Activated T-cell treated with anti-CD3 and anti-CD28 coated beads, Interleukin-2, amount 50 U/mL, for 4 hours (primary cell): ENCODE measurements at places on chromosomes 2 and 18.

DNA sequence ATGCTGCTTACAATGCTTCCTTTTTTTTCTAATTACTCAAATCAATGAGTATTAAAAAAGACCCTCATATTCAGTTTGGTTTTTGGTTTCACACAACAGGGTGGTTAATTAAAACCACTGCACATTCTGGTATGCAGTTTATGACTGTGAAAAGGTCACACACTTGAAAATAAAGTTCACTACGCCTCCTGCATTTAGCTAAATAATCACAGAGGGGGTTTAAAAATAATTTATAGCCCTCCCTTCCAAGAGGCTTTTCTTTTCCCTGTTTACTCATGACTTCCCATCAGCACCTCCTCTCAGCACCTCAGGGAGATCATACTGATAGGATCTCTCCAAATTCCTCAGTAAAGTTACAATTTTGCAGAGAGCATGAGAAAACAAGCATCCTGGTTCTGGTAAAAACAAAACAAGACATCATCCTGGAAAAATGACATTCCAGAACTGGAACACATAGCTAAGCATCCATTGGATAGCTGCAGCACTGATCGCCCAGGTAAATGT lies 129.5 kb upstream of the TMEM200C start:
- no peak for DNase-seq

- no peak for DNase-seq
Measured at GRCh38 chr18:44786688-44787087, 106.0 kb downstream of the SETBP1 start.

- DNase-seq: no peak
Measured at GRCh38 chr2:151239624-151240023, 22.0 kb downstream of the RBM43 start.

DNA sequence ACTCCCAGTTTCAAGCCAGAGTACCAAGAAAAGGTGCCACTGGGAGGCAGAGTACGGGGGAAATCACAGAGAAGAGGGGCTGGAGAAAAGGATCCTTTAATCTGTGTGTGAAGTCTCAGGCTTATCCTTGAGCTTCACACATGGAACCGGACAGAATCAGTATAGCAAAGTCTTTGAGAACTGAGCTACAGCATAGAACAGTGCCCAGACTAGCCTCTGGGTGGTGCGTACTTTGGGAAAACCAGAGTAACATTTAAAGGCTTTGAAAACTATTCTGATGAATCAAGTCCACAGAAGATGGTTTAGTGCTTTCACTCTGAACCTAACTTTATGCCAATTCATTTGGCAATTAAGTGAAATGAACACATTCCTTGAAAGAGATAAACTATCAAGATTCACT lies 83.1 kb downstream of the BABAM2 start:
- DNase-seq: no peak

- DNase-seq: no peak
Measured at GRCh38 chr2:241846406-241846805, 12.3 kb downstream of the PDCD1 start.

DNA sequence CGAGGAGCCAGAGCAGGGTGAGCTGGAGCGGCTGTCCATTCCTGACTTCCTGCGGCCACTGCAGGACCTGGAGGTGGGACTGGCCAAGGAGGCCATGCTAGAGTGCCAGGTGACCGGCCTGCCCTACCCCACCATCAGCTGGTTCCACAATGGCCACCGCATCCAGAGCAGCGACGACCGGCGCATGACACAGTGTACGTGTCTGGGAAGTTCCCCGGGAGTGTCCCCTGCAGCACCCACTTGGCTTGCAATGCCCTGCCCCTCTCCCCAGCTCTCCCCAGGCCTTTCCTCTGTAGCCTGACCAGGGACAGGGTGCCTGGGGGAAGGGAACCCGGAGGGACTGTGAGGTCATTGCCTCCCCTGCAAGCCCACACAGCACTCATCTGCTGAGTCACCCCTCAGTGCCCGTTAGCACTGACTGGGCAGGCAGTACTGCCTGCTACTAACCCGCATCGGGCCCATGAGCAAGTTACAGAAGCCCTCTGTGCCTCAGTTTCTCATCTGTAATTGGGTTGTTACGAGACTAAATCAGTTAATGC lies 29.4 kb upstream of the GMPPA start:
- no peak for DNase-seq

- no peak for DNase-seq
Measured at GRCh38 chr2:215896921-215897320, 116.4 kb downstream of the MREG start.

GRCh38 chr2:221924576-221924975 lies 352.5 kb upstream of the EPHA4 start:
- no peak for DNase-seq

GRCh38 chr2:63041592-63041991 lies 9.0 kb upstream of the OTX1 start:
- DNase-seq: no peak

DNA sequence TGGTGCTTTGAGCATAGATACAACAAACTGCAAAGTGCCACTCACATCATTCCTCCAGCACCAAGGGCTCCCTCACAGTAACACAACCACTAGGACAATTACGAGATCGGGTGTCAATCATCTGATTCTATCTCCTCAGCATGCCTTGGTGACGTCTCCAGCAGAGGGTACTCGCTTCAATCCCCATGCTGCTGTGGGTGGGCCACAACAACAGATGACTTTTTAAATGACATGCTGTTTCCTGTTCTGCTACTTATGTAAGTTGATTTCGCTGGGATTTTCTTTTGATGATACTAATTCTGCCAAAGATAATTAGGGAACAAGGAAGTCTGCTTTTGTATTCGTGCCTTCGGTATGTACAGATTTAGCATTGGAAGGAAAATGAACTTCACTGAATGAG lies 1113.0 kb downstream of the BCL11A start:
- DNase-seq: no peak

- no peak for DNase-seq
Measured at GRCh38 chr2:70471129-70471528, 82.5 kb downstream of the TGFA start.

GRCh38 chr2:223032187-223033142 lies 19.5 kb upstream of the KCNE4 start:
- no peak for DNase-seq

- no peak for DNase-seq
Measured at GRCh38 chr2:208386541-208386940, 20.1 kb upstream of the PTH2R start.

GRCh38 chr2:6401301-6401700 lies 464.4 kb downstream of the CMPK2 start:
- DNase-seq: no peak

GRCh38 chr2:196284144-196284844 lies 112.9 kb upstream of the STK17B start:
- DNase-seq: no peak

GRCh38 chr18:73791081-73791480 lies 356.6 kb downstream of the FBXO15 start:
- no peak for DNase-seq

GRCh38 chr18:62741118-62741566 lies 25.8 kb downstream of the PHLPP1 start:
- peak; percentile 13 for DNase-seq

DNA sequence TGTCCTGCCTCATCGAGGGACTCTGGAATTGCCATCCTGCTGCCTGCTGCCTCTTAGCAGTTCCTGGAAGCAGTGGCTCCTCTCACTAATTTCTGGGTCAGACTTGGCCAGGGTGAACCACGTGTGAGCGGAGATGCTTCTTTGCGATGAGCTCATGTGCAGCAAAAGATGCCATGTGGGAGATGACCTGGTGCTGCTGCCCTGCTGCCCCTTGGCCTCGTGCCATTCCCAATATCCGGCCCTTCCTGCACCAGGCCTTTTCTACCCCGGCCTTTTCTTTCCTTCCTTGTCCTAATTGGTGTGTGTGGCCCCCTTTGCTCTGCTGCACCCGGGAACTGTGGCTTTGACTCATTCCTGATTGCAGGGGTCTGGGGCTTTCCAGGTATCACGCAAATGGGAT lies 296.9 kb upstream of the HS6ST1 start:
- DNase-seq: no peak

DNA sequence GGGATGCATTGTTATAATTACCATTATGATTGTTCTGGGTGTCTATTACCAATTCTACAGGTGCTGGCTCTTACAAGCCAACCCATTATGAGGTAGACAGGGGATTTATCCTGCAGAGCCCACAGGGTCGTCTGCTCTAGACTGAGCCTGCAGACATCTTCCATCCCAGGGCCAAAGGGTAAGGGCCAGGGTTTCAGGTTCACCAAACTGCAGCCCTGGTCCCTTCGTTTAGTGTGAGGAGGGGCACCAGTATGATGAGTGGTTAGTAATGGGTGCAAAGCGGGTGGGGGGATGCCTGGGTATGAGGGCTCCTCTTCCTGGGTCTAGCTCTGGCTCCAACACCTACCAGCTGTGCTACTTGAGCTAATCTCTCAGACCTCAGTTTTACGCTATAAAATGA lies 1.2 kb upstream of the ARID5A start:
- DNase-seq: no peak

GRCh38 chr2:108575132-108575966 lies 41.1 kb downstream of the LIMS1 start:
- no peak for DNase-seq

- no peak for DNase-seq
Measured at GRCh38 chr2:230053753-230054478, 14.8 kb downstream of the SLC16A14 start.

- DNase-seq: no peak
Measured at GRCh38 chr2:159897720-159898119, 99.7 kb upstream of the CD302 start.

GRCh38 chr18:13726972-13727331 lies 479 bp downstream of the RNMT start:
- peak; percentile 9 for DNase-seq

DNA sequence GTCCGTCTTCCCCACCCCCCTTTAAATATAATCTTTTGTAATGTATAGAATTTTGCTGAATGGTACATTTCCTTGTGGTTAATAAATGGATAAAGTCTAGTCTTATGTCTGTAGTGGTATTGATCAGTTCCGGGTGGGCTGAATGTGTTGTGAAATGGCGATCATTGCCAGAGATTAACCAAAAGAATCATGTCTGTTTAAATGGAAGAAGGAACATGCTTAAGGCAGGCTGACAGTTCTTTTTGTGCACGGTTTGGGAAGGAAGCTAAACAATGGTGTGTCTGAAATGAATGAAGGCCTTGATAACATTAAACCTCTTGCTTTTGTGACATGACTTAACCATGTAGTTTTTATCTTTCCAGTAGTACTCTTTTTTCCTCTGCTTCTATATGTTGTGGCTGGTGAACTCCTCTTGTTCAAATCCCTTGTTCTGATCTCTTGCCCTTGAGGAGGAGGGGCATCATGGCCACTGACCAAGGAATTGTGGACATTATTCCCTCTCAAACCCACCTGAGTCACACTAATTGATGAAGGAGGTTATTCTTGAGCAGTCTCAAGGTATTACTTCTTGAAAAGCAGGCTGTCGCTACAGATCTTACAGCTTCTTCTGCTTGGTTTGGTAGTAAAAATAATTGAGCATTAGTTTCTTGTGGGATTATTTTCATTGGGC lies 1.7 kb downstream of the ACVR2A start:
- DNase-seq: no peak

- DNase-seq: no peak
Measured at GRCh38 chr2:211941216-211941747, 597.3 kb downstream of the ERBB4 start.

GRCh38 chr2:121263996-121264715 lies 20.8 kb downstream of the TFCP2L1 start:
- DNase-seq: no peak

- DNase-seq: no peak
Measured at GRCh38 chr2:148273158-148273691, 252.3 kb downstream of the MBD5 start.

DNA sequence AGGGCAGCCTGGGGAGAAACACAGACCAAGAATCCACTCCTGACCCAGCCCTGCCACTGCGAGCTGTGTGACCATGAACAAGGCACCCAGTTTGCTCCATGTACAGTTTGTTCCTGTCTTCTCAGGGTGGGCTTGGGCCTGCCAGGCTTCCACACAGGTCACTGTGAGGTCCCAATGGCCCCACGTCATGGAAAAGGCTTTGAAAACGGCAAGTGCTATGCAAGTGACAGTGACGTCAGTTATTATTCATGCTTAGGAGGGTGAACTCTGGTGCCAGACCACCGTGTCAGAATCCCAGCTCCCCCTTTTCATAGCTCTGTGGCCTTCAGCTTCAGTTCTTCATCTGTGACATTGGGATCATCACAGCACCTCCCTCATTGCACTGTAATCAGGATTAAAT lies 87.1 kb downstream of the TNS1 start:
- DNase-seq: no peak

GRCh38 chr2:46695283-46695682 lies 215.9 kb downstream of the TMEM247 start:
- no peak for DNase-seq

GRCh38 chr2:54556621-54557121 lies 100.5 kb downstream of the SPTBN1 start:
- DNase-seq: no peak

- no peak for DNase-seq
Measured at GRCh38 chr2:237927135-237927534, 39.7 kb upstream of the UBE2F start.

DNA sequence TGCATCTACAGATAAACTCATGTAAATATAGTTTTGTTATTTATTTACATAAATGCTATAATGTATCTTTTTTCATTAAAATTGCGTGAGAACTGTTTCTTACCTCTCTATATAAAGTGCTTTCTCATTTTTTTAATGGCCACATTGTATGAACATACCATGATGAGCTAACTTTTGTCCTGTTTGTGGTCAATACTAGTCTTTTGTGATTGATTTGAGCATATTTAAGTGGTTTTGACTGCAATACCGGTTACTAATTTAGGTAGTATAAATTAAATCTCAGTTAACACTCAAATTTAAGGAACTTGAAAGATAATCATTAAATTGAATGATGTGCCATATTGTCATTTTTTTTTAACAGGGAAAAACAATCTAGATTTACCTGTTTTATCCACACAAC lies 108.2 kb downstream of the HAUS1 start:
- no peak for DNase-seq

DNA sequence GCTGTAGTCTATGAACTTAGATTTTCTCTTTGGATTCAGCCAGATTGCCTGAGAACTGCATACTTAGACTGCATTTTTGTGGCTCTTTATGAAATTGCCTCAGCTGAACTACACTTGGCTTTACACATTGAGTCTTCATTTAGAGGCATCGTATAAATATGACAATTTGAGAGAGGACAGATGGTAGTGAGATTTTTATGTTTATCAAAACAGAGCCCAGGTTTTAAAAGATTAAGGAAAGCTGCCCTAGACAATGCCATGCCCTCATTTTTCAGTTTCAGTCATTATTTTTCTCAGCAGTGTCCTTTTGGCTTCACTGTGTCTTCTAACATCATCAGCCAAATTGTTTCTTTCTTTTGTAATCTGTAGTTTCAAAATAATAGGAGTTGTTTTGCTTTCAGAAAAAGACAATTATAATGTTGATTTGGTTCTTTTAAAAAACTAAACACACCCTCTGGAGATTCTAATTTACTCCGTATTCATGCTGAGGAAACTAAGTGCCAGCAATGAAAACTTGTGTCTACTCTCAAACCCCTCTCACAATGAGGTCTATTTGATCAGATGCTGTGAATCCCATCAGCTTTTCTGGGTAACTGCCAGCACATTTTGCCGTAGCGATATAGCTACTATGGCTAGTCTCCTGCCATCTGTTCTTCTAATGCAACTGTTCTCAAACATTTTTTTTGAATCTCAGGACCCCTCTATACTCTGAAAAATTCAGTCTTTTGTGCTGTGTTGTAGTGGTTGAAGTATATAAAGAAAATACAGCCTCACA lies 46.2 kb downstream of the TWSG1 start:
- no peak for DNase-seq
